Sigmoid colon (tissue), 7 donors: ENCODE measurements at places on chromosomes 2 and 18.

DNA sequence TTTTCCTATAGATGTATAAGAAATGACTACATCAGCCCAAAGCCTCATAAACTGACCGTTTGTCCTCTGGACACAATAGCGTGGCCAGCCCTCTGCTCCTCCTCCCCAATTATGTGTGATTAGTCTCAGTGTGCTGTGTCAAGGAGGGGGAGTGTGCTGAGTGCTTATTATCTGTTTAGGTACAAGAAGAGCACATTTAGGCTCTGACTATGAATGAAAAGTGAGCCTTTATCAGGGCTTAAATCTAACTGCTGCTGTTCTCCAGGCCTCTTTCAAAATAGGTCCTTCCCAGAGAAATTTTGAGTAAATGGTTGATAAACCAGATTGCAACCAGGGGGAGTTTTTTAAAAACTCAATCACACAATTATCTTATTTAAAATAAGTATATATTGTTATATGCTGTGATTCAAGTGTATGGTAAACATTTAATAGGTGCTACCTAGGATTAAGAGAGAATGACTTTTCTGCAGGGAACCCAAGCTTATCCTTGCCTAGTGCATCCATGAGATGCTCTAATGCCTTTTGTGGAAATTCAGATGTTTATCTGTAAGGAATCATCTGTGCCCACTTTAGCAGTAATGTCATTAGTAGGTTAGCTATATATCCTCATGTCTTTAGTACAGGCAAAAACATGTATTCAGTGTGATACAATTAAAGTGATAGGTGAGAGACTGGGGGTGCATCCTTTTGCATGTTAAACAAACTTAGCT is 168.7 kb upstream of the SIX3 start:
- no peak for DNase-seq

DNA sequence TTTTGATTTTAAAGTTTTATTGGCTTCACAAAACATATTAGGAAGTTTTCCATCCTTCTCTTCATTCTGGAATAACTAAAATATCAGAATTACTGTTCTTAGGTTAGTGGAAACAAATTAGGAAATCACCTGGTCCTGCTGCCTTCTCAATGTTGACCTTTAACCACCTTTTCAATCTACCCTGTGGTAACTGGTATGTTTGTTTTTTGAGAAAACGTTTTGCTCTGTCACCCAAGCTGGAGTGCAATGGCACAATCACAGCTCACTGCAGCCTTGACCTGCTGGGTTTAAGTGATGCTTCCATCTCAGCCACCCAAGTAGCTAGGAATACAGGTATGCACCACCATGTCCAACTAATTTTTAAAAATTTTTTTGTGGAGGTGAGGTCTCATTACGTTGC is 28.4 kb downstream of the ACYP2 start:
- no peak for DNase-seq

- peak; percentile 78 for DNase-seq
These were observed 266.5 kb downstream of the NEDD4L start for GRCh38 chr18:58310517-58310916.

- DNase-seq = no peak
These were observed 3.3 kb upstream of the ZBTB7C start for GRCh38 chr18:48412339-48412929.

- no peak for DNase-seq
These were observed 290.2 kb downstream of the AKAIN1 start for GRCh38 chr18:4906856-4907255.

- no peak for DNase-seq
These were observed 82.6 kb upstream of the FRZB start for GRCh38 chr2:182949052-182949451.

GRCh38 chr2:166361351-166362153 is 14.2 kb downstream of the SCN9A start:
- no peak for DNase-seq

GRCh38 chr2:468648-469336 is 180.9 kb upstream of the ALKAL2 start:
- no peak for DNase-seq

DNA sequence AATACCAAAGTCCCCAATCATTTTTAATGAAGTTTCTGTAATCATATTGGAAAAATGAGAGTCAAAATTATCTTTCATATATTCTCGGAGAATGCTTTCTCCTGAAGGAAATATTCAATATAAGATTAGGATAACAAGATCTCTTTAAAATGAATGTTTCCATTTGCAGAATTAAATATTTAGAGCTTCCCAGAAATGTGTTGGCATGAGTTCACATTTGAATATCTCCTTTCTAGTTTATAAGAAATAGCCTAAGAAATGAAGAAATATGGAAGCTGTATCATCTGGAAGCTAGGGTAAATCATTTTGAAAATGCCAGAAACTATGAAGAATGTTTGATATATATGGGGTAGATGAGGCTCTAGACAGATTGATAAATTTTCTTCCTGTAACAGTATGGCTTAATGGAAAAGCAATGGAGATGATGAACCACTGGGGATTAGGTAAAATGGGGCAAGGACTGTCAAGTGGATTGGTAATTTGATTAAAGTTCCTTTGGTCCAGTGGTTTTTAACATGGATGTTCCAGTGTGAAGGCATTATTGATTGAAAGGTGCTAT is 184.6 kb upstream of the ZNF804A start:
- DNase-seq = no peak

DNA sequence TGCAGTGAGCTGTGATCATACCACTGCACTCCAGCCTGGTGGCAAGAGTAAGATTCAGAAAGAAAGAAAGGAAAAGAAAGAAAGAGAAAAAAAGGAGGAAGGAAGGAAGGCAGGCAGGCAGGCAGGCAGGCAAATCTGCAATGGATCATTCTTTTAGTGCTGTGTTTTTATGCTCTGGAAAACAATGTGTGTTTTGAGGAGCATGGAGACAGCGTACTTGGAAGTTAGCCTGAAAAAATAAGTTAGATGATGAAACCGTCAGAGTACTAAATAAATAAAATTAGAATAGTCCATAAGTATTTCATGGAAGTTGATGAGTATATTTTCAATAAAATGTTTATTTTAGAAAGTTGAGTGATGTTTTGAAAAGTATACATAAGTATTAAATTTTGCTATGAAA is 366.4 kb upstream of the CDH20 start:
- no peak for DNase-seq

DNA sequence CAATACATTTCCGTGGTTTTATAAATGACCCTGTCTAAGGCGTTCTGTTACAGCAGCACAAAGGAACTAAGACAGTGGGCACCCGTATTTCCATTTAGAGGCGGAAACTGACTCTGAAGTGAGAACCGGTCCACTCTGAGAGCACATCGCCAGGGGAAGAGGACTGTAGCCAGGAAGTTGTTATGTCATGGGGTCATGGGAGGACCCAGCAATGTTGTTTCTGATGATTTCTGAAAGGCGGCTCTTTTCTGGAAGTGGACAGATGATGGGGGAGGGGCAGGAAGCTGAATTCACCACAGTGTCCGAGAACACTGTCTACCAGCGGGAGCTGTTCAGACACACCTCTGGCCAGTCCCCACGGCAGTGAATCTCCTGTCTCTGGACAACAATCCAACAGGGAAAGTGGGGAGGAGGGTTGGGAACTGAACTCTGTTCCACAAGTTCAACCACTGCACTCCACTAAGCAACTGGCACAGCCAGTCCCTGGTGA is 2.1 kb upstream of the LRRFIP1 start:
- DNase-seq = peak; percentile 75

DNA sequence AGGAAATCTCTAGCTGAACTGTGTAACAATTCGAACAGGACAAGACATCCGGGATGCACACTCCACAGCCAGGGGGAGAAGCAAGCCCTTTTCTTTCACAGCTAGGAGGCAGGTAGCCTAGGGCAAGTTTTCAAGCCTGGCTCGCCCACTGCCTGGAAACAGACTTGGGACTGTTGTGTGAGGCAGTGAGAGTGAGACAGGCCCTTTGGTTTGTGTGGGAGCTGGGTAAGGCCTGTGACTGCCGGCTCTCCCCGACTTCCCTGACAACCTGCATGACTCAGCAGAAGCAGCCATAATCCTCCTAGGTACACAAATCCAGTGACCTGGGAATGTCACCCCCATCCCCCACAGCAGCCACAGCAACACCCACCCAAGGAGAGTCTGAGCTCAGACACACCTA is 179.7 kb downstream of the WDPCP start:
- no peak for DNase-seq

- no peak for DNase-seq
These were observed 21.3 kb downstream of the ITGA6 start for GRCh38 chr2:172448544-172449267.

DNA sequence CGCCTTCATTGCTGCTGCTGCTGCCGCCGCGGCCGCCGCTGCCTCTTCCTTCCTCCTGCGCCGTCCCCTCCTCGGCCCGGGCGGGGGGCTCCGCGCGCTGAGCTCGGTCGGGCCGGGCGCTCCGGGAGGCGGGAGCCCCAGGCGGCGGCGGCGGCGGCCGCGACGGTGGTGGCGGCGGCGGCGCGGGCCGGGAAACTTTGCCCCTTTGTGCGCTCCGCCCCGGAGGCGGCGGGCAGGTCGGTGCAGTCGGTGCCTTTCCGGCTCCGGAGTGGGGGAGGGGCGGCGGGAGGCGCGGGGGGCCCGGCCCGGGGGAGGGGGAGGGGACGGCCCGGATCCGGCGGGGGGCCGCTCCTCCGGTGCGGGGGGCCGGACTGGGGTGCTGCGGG is 205 bp downstream of the TET3 start:
- peak; percentile 76 for DNase-seq

GRCh38 chr2:120771111-120771780 is 35.6 kb downstream of the GLI2 start:
- peak; percentile 87 for DNase-seq

- no peak for DNase-seq
These were observed 104.0 kb downstream of the DYSF start for GRCh38 chr2:71557321-71557720.

- DNase-seq = no peak
These were observed 375.1 kb upstream of the KCNH7 start for GRCh38 chr2:163213661-163214081.

GRCh38 chr2:45269149-45269793 is 260.0 kb upstream of the SIX2 start:
- no peak for DNase-seq

GRCh38 chr2:33100921-33101320 is 154.2 kb downstream of the LTBP1 start:
- DNase-seq = no peak

DNA sequence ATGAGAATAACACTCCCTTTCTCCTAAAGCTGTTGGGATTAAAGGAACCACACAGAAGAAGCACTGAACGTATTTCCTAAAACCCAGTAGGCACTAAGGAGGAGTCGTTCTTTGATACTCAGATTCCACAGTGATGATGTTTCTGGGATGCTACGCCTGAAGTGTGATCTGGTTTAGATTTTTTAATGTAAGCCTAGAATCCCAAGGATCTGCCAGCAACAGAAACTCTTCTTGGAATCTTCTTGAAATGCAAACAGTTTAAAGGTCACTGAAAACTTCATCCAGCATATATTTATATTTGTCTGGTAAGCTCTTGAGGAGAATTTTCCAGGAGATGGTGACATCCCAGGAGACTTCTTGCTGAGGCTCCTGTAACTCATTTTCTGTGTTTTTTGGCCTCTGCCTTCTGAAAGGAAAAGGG is 247.6 kb upstream of the TRIB2 start:
- DNase-seq = no peak

GRCh38 chr2:177881921-177882320 is 190.7 kb downstream of the PDE11A start:
- no peak for DNase-seq
